HS-5 (cell line): ENCODE measurements at places on chromosomes 2 and 18.

DNA sequence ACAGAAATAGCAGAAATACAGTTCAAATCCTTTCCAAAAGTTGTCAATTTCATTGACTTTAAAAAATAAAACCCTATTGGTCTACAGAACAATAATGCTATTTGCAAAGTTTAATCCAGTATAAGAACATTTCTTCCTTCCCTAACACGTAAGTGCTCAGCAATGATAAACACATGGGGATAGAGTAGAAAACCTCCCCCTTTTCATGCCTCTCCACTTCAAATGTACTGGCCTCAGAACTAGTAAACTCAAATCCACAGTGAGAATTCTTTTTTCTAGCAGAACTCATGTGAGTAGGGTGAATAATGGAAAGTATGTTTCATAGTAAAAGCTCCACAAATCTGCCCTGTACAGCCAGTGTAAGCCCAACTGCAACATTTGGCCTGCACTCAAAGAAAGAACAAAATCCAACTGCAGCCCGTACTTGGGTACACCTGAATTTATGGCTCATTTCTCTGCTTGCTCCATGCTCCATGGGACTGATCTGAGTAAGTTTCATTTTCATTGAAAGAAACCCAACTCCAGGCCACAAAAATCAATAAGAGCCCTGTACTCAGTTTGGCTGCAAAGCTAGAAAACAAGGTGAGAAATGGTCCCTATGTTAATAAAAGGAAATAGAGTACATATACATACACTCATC, 115.0 kb upstream of the RMDN2 start:
- no peak for DNase-seq

GRCh38 chr18:14971461-14972185, 223.7 kb downstream of the ANKRD30B start:
- DNase-seq = peak; percentile 83

DNA sequence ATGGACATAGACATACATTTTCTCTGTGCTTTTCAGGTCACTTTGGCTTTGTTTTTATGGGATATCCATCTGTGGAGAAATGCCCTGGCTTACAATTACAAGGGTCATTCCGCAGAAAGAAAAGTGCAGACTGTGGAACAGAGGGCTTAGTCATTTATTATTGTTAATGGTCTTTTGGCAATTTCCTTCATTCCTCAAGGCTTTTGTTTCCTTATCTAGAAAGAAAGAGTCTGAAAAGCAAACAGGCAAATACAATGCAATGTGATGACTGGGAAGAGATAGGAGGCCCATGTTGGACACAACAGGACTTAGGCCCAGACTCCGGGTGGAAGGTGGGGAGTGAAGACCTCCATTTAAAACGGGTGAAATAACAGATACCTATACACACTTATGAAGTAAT, 129.5 kb upstream of the CAVIN2 start:
- no peak for DNase-seq

GRCh38 chr2:63000801-63001200, 49.8 kb upstream of the OTX1 start:
- DNase-seq = no peak

DNA sequence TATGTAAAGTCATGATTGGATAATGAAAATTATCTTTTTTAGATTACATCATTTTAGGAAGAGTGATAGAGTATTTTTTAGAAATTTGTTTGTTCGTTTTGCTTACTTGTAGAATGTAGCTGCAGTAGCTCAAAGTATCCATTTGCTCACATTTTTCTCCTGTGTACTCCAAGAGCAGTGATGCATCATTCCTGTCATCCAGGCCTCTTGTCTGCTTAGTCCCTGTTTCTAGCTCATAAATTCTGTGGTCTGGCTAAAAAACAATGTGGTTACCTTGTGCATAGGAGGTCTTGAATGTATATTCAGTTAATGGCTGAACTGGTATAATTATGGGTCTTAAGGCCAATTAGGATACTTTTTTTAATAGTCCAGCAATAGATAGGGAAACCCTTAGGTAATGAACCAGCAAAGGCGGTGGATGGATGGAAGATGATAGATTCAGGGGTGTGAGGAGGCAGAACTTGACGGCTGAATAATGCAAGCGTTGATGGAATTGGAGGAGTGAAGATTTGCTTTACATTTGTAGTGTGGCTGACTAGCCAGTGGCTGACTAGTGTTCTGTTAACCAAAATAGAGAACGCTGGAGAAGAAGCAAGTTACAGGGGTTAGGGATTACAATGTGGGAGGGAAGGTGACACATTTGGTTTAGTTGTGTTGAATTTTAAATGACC, 145.0 kb downstream of the ZNF407 start:
- no peak for DNase-seq

- DNase-seq = no peak
These were observed 12.6 kb upstream of the CELF4 start for GRCh38 chr18:37578182-37578678.

DNA sequence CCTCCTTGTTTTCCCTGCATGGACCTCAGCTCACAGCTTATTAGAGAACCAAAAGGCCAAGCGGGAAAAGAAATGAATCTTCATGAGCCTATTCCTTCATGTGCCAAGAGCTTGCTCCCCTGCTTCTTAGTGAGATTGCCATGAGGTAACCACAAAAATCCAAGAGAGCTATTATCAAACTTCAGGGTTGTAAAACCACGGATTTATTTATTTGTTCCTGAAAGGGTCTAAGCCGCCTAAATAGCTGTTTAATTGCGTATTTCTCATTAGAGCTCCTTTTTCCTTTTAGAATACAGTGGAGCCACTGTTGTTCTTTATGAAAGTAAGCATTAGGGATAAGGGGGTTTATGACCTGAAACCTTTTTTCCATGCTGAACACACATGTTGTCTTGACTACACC, 58.0 kb downstream of the SRD5A2 start:
- DNase-seq = no peak

DNA sequence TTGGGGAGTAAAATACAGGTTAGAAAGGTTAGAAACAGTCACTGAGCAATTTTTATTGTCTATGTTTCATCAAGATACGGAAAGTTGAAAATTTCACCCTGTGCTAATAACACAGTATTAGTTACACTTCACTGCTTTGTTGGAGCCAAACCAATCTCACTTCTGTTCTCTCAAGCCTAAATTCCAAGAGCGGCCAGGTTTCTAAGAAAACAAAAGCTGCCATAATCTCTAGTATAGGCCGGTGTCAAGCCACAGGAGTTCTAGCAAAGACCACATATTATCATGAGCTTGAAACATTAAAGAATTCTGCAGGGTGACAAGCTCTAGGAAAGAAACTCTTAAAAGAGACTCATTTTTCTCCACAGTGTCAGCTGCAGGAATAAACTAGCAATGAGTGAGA, 128.7 kb downstream of the TXNL1 start:
- no peak for DNase-seq

DNA sequence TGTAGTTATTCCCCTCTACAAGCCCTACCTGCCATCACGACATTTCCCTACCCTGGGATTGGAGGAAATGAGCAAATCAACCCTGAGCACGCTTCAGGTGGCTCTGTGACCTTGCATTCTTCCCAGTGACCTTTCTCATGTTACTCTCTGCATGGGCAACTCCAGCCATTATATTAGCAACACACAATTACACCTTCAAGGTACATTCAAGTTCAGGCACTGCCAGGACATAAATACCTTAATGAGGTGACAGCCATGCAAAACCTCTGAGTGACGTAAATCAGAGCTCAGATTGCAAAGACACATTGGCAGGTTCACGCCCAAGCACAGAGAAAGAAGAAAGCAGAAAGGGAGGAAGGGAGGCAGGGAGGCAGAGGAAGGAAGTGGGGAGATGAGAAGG, 68.7 kb upstream of the ALK start:
- no peak for DNase-seq

GRCh38 chr18:74745633-74746403, 148.1 kb downstream of the ZNF407 start:
- DNase-seq = no peak

- no peak for DNase-seq
These were observed 9.9 kb downstream of the TNP1 start for GRCh38 chr2:216849987-216850386.

- DNase-seq = no peak
These were observed 5.5 kb downstream of the UBE2E3 start for GRCh38 chr2:180985771-180986395.

DNA sequence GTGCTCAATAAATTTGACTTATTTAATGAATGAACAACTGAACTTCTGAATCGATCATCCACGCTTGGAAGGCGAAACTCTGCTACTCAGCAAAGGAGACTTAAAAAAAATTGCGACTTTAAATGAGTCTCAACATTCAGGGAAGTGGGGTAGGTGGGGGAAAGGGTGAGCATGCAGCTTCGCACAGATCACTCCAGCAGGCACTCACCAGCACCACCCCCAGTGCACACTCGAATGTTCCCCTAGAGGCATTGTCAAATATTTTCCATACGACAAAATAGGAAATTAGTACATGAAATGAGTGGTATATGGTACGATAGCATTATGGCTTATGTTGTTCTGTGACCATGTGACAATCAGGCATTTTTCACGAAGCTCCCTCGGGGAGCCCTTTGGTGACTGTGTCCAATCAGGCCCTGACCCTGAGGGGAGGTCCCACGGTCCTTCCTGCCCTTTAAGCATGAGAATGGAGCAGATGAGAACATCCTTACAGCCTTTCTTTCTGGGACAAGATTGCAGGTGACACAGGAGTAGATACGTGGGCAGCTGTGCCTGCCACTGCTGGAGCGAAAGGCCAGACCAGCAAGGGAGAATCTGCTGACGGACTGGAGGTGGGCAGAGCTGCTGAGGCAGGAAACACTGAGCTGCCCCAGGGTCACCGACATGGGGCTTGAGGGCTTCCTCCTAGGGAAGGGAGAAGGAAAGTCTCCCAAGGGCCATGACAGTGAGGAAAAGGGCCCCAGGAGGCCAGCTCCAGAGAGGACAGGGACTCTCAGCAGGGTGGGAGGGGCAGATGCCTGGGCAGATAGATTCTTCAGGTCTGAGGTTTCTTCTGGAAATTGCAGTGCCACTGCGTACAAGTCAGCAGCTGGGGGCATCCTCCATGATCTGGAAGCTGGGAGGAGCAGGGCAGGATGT, 101.3 kb upstream of the ID2 start:
- DNase-seq = no peak

DNA sequence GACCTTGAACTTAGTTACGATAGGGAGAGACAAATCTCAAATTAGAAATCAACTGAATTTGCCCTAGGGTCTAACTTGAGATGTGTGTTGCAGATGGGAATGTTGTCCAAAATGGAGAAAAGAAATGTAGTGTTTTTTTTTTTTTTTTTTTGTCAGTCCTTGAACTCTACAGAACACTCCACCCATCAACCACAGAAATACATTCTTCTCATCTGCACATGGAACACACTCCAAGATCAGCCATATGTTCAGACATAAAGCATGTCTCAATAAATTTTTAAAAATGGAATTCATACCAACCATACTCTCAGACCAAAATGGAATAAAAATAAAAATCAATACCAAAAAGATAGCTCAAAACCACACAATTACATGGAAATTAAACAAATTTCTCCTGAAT, 526.5 kb downstream of the FBXO15 start:
- DNase-seq = no peak

- DNase-seq = peak; percentile 30
These were observed 470.2 kb downstream of the TXNL1 start for GRCh38 chr18:56168049-56168781.

DNA sequence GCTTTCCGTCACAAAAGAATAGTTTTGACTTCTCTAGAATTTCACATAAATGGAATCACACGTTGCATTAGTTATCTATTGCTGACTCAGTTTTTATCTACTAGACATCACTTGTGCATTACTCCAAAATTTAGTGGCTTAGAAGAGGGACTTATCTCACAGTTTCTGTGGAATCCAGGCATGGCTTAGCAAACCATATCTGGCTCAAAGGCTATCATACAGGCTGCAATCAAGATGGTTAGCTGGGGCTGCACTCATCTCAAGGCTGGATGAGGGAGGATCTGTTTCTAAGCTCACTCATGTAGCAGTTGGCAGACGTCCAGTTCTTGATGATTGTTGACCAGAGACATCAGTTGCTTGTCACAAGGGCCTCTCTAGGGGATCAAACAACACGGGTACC, 6.6 kb upstream of the DSC3 start:
- DNase-seq = no peak

DNA sequence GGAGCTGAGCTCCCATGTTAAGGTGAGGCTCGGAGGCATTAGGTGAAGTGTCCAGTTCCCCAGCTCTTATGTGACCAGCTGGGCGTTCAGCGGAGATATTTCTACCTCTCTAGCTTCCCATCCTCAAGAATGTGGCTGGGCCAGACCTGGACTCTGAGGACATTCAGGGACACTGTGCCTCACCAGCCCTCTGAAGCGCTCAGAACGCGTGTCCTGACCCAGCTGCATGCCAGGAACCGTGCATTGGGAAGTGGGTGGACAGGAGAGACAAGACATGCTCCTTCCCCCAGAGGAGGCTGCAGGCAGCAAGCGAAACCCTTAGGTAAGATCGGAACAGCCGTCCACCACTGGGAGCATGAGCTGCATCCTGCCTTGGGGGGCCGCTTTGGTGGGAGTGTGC, 38.0 kb upstream of the GPAT2 start:
- no peak for DNase-seq

- no peak for DNase-seq
These were observed 65.0 kb downstream of the MYCN start for GRCh38 chr2:16005389-16005788.

DNA sequence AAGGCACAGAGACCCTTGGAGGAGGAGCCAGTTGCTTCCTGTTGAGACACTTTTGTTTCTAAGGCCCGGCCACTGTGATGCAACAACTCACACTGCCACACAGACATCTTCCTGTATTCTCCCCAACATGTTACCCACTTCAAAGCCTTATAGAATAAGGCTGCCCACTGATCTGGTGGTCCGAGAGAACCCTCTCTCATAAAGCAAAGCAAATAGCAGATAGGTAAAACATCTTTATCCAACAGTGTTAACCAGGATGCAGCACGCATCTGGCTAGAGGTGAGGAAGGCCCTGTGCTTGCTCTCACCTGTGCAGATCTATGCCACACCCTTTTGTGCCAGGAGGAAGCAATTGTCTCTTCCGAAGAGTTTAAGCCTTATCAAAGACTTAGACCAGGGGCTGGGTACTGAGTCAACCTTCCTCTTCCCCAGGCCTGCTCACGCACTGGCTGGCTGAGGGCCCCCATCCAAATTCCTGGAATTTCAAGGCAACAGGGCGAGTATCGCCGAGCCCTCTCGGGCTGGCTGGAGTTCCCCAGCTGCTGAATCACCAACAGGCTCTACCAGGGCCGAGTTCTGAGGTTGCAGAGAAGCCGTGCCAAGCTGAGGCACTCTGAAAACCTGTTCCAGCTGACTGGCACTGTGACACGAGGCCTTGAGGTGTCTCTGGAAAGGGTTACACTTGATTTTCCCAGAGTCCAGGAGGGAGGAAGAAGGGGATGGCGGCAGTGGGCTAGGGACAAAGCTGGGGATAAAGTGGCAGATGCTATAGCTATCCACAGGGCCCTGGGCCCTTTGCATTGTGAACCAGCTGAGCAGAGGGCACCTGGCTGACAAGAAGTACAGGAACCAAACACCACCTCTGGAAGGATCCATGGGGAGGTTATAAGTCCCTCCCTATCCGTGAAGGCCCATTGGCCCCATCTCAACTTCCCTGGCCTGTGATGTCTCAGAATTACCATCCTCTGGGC, 29.3 kb downstream of the TGFA start:
- DNase-seq = peak; percentile 80
